Stimulated activated CD4-positive, alpha-beta T cell treated with anti-CD3 and anti-CD28 coated beads, Interleukin-15, amount 100 ng/mL, for 1 hour (primary cell): ENCODE measurements at places on chromosomes 5 and 9.

DNA sequence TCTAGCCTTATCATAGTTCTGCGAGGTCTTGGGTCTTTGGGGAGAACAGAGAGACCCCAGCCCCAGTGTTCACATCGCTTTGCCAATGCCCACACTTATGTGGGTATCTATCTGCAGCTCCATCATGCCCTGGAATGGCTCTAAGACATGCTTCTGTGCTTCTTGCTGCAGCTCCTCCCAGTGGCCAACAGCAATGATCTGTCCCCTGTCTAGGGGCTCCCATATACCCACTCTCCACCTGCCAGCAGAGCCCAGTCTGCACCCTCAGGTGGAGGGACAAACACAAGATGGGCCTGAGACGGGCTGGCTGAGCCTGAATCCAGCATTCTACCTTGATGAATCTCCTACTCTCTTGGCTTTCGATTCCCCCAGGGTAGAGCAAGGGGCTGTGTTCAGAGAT lies 14.6 kb upstream of the DAP start:
- no peak for DNase-seq

DNA sequence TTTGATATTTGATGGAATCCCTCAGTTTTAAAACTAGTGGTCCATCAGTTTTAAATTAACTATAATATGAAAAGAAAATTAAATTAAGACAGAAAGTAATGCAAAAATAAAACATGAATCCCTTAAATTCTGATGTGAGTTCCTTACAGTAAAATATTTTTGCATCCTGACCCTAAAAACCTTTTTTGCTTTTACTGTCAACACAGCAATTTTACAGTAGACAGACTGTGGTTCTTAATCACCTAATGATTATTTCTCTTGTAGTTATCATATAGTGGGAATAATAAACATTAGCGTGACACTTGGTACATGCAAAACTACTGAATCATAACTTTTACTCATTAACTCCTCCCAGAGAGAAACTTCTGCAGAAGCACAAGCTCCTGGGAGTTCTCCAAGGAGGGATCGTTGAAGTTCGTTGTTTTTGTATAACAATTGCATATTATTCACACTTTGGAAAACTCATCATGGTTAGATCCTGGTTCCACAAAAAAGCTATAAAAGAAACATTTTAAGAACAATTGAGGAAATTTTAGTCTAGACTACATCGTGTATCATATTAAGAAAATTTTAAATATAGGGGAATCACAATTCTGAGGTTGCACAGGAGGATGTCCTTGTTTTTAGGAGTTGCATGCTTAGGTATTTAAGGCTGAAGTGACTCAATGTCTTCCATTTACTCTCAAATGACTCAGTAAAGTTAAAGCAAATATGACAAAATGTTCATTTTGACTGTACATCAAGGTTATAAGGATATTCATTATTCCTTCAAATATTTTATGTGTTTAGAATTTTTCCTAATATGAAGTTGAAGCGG lies 88.2 kb upstream of the NIPAL4 start:
- no peak for DNase-seq

- DNase-seq, result no peak
Observed at GRCh38 chr9:124011460-124012301, at the start of gene LHX2. Gene LHX2, plus strand, starts transcription at chr9:124011768. Its CDS starts 581 bp downstream, at chr9:124012349.

DNA sequence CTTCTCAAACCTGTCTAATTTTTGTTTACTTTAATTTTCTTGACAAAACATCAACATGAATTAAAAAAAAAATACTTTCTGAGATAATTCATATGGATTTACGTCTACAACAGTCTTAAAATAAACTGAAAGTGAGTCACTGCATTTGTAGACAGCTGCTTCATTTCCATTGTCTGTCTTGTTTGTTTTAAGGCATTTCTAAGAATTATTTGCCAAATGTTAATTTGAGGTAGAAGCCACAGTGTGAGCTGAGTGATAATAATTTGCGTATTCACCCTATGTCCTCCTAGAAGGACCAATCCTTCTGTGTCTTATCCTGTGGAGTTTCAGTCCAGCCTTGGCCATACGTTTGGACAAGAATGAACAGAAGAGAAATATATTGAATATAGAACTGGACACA lies 174.5 kb downstream of the CFAP90 start:
- no peak for DNase-seq

DNA sequence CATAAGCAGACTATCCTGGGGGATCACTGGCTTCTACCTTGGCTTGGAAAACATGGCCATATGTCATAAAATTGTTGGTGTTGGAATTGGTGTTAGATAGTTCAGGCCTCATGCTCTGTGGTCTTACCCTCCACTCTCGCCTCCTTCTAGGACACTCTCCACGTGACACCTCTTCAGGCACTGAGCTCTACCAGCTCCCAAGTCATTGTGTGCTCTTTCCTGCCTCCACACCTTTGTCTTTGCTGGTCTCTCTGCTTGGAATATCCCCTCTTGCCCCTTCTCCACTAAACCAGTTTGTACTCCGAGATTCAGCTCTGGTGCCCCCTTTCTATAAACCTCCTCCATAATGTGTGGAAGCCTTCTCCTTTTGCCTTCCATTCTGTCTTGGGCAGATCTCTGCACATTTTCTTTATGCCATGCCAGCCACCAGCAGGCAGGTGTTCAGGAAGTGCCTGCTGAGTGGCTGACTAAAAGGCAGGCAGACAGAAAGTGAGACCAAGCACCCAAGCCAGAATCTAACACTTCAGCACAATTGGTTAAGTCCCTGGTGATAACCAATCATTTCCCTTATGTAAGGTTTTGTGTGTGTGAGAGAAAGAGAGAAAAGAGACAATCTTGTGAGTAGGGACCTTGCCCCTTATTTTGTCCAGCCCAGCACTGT lies 37.7 kb downstream of the SAR1B start:
- no peak for DNase-seq

- DNase-seq, result no peak
Observed at GRCh38 chr5:174057206-174057605, 11.7 kb downstream of the NSG2 start.

- DNase-seq, result no peak
Observed at GRCh38 chr9:112487799-112488340, 1.2 kb downstream of the KIAA1958 start.

GRCh38 chr5:138711811-138712210 lies 41.4 kb upstream of the CTNNA1 start:
- no peak for DNase-seq

DNA sequence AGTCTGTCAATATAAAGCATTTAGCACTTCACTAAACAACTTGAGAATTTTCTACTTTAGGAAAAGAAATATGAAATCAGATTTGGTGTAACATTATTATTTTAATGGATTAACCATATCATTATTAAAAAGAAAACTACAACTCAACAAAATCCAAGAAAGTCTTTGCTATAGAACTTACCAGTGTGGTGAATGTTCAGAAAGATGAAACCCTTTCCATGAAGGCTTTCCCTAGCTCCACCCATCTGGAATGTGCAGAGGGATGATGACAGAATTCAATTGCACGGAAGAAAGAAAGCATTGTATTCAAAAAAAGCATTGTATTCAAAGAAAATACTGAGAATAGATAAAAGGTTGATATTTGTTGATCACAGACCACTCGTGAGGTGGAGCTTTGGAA lies 328.6 kb upstream of the NUDT12 start:
- DNase-seq, result no peak

- no peak for DNase-seq
Observed at GRCh38 chr9:72396247-72397091, 31.5 kb upstream of the ZFAND5 start.

DNA sequence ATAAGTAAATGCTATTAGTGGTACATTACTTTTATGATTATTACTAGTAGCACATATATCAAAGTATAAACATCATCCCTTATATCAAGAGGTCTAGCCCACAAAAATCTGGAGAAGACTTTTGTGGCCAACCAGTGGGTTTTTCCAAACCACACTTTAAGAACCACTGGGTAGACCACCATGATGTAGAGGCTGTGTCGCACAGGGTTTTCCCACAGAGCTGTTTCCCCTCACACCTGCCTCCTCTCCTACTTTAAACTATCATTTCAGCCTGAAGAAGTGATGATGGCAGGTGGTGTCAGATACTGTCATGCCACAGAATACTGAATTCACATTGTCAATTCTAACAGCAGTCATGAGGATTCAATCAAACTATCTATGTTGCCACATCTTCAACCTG lies 109.2 kb downstream of the FBXW11 start:
- DNase-seq, result no peak

DNA sequence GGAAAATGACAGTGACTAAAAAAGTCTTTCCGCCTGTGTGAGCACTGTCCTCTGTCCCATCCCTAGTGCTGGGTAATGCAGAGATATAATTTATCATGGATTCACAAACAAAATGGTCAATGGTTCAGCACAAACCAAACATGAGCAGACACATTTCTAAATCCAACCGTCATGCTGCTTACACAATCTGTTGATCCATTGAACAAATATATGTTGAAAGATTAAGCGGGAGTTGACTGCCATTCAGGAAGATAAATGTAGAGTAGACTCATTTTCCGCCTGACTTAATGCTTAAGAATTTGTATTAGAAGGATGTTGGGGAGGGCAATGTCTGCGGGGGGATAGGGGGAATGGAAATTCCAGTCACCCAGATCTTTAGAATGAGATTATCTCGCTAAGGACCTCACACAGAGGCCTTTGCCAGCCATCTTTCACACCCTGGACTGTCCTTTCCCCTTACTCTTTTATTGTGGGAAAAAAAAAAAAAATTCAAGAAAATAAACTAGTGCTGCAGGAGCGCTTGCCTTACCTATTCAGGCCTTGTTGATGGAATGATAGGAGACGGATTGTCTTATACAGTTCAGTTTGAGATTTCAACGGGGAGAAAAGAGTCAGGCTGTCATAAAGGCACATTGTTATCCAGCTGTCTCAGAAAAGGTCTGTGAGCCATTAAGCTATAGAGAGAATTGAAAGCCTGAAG lies 153.7 kb downstream of the TLE1 start:
- DNase-seq, result no peak

- DNase-seq, result no peak
Observed at GRCh38 chr5:37014321-37014720, 137.8 kb downstream of the NIPBL start.

GRCh38 chr9:135662758-135663450 lies at the start of gene LCN9:
Gene LCN9, plus strand, starts transcription at chr9:135663309. Its CDS starts 13 bp downstream, at chr9:135663322.
- DNase-seq, result no peak

DNA sequence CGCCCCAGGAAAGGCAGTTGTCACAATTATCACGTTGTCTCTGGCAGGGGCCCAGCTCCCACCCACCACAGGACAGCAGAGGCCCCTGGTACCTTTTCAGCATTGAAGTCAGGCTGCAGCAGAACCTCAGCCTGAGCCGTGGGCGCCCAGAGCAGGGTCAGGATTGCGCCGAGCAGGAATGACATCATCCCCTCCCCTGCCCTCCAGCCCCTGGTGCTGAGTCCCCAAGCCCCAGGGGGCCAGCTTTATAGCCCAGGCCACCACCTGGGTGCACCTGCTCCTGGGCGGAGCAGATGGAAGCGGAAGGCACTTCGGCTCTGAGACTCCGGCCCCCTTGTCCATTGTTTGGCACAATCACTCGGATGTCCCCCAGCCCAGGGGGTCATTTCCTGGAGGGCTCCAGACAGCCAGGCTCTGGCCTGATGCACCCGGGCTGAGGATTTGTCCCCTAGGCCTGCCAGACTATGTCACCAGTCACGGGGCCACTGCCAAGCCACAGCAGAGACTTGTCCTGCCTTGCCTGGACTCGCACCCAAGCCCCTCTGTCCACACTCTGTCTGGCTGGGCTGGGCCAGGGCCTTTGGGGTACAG lies at the start of gene LCN15:
Gene LCN15, minus strand, starts transcription at position 218 of the 591 bp plus-strand sequence. Its CDS starts 30 bp downstream, at position 188.
- no peak for DNase-seq

DNA sequence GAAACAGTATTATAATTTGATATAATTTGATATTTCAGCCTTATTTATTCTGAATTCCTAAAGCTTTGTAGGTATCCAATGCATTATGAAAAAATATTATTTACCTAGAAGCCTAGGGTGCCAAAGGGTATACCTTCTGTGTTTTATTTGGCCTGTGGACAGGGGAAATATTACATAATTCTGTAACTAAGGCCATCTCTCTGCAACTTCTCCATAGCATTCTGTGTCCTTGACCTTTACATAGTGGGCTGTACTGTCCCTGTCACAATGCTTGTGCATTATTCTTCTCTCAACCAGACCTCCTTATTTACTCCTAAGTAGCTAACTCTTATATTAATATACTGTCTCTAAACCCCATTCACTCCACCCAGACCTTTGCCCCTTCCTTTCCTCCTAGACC lies 57.0 kb upstream of the RANBP6 start:
- DNase-seq, result no peak
